ENCODE measurements at places on chromosomes 1 and 21.

- no peak for DNase-seq
These were observed 57.5 kb upstream of the PDC start for GRCh38 chr1:186518395-186518794.

- DNase-seq, result no peak
These were observed 54.8 kb downstream of the OSBPL9 start for GRCh38 chr1:51671527-51672325.

DNA sequence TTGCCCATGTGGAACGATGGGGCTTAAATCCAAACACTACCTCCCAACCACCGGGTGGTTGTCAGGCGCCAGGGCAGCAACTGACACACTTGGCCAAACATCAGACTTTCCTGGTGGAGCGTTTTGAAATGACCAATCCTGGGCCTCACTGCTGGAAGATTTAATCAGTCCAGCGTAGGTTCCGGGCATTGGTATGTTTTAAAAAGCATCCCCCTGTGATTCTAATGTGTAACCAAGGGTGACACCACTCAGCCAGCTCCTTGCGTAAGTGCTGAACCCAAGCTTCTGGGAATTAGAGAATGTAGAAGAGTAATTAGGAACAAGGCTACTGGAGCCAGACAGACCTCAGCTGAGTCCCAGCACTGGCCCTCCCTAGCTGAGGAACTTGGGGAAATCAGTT is 44.8 kb upstream of the KAZN start:
- DNase-seq, result no peak

DNA sequence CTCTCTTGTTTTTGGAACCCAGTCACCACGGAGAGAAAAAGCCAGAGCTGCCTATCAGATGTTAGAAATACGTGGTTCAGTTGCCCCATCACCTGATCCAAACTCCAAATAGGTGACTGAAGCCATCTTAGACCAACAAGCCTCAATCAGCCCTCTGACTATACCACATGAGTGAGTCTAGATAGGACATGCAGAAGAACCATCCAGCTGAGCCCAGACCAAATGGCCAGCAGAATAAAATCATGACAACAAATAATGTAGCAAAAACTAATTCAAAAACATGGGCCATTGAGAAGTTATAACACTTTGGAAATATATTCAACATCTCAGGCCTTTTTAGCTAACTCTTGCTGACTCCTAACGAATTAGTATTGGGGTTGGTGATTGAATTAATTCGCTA is 348.4 kb upstream of the C1orf87 start:
- DNase-seq, result no peak

- DNase-seq, result no peak
These were observed 36.2 kb downstream of the LPAR3 start for GRCh38 chr1:84856726-84857270.

DNA sequence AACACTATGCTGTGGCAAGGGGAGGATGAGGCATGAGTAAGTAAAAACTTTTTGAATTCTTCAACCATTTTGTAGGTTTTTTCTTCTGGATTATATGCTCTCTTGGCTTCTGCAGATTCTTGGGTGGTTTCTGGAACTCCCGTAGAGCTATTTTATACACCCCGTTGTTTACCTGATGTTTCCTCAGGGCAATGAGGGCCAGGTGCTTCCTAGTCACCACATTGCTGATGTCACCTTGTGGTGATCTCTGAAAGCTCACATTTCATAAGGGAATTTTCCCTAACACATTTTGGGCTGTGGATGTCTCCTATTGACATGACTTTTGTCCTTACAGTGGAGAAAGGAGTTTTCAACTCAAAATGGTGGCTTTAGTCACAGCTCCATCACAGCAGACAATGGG is 356.6 kb downstream of the PLA2G4A start:
- no peak for DNase-seq

DNA sequence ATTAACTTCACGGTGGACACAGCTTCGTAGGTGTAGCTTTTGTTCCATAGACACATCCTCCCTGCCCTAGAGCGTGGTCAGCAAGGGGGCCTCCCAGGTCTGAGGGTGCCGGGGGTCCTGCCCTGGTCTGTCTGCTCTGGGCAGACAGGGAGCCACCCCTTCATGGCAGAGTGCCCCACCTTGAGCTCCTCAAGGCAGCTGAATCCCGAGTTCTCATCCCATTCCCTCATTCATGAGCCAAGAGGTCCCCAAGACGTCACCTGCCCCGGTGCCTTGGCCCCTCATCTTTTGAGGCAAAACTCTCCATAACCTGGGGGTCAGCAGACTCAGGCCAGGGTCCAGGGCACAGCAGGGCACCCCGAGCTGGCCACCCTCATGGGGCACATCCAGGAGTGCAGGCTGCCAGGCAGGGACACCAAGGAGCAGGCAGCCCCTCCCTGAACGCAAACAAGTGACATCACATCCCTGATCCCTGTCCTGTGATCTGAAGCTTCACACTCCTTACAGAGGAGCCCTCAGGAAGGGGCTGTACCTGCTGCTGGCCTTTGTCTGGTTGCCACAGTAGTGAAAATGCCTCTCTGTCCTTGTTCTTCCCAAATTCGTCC is 23.3 kb downstream of the UBASH3A start:
- no peak for DNase-seq

DNA sequence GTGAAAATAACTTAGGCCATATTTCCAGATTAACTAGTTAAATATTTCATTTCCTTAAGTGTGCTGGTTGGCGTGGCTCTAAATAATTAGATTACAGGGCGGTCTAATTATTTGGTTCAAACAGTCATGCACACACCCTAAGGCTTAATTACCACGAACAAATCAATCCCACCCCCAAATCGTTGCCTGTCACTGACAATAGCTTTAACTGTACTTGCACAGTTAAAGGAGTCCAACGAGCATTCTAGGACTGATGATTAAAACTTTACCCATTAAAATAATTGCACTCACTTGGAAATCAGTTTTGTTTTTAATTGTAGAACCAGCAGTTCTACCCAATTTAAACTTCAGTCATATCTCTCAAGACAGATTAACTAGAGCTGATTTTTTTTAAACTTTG is 1.5 kb upstream of the POU2F1 start:
- no peak for DNase-seq

- DNase-seq, result no peak
These were observed 442.5 kb downstream of the NEGR1 start for GRCh38 chr1:71839876-71840275.

DNA sequence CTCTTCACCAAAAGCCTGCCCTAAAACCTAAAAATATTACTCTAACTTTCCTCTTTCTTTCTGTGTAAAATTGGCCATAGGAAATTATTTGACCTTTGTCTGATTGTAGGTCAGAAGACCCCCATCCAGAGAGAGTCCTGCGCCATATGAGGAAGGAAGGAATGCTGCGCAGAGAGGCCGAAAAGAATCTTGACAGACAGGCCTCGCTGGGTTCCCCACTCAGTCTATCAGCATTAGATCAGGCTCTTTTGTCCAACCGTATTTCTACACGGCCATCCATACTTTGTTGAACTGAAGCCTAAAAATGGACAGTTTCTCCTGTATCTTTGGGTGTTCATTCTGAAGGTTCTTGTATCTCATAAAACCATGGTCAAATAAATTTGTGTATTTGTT is 4.3 kb upstream of the SLC30A2 start:
- no peak for DNase-seq

DNA sequence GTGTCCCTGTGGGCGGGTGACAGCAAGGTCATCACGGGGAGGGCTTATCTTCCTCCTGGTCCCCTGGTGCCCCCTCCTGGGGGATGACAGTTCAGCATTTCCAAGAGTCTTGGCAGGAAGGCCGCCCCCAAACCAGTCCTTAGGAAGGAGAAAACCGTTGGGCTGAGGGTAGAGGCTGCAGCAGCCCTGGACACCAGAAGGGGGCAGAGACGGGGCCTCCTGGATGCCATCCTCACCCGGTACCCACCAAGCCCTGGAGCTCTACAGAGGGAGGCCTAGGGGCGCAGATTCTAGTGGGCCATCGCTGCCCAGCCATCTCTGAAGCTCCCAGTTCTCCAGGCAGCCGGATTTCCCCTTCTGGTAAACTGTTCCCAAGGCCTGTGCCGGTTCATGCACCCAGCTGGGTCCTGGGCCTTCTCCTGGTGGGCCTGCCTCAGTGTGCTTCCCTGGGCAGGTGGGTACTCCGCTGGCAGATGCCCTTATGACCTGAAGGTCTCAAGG is 14.8 kb upstream of the ZNF669 start:
- DNase-seq, result no peak

DNA sequence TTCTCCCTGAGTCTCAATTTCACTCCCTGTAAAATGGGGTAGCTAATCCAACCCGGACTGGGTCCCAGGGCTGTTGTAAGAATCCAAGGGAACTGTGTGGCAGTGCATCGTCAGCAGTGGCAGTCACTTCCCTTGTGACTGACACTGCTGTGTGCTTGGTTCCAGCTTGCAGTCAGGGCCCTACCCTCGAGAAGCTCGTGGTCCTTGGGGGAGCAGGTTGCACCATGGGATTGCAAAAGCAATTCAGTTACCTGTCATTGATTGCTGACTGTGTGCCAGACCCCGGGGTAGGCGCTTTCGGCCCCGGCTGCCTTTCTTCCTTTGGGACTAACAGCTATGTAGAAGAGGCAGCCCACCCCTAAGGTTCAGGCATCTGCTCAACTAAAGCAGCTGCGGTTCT is 2.9 kb downstream of the PTPRF start:
- no peak for DNase-seq

GRCh38 chr1:197961933-197962332 is 44.8 kb downstream of the LHX9 start:
- no peak for DNase-seq

DNA sequence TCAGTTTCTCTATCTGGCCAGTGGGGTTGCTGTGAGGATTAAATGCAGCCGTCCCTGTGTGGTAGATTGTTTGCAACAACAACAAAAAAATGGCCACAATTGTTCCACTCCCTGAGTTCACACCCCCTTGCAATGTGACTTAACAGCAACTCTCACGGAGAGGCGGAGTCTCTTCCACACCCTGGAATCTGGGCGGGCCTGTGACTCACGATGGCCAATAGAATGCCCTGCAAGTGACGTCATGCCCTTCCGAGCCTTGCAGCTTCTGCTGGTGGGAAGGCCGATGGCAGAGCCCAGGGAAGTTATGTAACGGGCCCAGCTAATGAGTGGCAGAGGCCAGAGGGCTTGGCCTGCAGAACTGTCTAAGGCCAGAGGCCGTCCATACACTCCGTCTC is 87.9 kb downstream of the RIPK4 start:
- DNase-seq, result no peak

DNA sequence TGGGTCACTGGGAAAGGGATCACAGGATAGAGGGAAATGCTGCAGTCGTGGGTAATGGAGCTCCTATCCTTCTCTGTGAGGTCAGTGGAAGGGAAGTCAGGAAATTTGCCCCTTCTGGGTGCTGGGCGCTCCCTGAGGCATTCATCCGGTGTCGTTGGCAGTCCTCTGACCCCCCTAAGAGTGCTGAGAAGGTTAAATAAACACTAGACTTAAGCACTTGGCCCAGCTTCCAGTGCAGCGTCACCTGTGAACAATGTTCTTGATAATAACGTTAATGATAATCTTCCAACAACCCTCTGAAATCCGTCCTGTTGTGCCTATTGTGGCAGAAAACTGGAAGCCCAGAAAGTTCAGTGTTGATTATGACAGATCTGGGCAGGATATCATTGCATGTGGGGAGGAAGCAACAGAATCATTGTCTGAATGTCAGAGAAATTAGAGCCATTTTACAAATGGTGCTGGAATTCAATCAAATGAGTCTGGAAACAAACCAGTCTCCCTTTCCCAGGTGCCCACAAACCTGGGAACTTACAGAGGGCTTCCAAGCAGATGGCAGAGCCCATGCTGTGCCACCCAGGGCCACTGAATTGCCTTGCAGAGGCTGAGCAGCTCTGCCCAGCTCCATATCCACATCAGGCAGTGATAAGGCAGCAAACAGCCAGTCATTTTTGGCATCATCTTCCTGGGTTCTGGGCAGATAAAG is 216.8 kb downstream of the KAZN start:
- no peak for DNase-seq

DNA sequence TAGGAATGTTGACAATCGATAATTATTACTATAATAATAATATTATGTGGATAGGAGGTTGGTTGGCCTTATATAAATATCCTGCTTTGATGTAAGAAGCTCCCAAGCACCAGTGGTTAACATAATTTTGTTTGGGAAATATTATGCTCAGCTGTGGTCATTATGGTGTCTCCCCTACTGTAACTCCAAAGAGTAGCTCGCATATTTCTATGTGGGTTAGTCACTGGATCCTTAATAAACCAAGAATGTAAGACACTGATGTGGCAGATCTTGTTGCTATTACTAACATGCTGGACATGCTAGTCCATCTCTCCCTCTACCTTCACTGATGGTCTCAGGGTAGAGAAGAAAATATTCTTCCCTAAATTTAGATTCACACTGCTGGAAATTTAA is 79.2 kb upstream of the RALGPS2 start:
- DNase-seq, result no peak

- no peak for DNase-seq
These were observed 218.5 kb downstream of the PBX1 start for GRCh38 chr1:164777518-164777917.

DNA sequence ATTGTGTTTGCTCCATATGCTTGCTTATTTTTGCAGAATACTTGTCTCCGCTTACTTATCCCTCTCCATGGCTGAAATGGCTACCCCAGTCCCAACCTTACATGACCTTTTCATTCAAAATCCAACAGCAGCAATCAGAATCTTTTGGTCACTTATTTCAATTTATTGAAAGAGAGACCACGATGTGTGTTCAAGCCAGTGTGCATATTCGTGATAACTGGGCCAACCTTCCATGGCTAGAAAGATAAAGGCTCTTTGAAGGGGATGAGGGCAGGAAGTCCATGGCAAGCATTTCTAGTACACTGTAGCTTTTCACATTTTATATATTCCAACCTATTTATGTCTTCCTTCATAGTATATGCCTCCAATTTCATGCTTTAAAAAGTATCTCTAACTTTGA is 23.1 kb downstream of the HSD11B1 start:
- no peak for DNase-seq

- no peak for DNase-seq
These were observed 33.6 kb downstream of the SLC37A1 start for GRCh38 chr21:42547001-42547905.

- DNase-seq, result no peak
These were observed 40.6 kb upstream of the LBR start for GRCh38 chr1:225468270-225469020.

GRCh38 chr1:53678046-53678445 is 60.9 kb downstream of the GLIS1 start:
- no peak for DNase-seq

DNA sequence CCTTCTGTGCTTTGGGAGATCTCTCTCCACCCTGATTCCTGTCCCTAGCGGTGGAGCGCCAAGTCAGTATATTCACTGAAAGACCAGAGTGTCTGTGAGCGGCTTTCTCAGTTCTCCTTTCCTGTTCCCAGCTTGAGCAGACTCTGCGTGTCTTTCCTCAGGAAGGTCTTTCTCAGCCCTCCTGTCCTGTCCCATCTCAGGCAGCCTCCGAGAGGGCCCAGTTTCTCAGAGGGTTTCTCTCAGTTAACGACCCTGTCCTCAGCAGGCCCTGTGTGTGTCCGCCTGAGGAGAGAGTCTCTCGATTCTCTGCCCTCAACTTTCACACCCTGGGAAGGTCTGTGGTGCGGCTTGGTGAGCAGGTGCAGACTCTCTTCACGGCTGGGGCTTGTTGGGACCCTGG is 34.0 kb upstream of the CHIT1 start:
- no peak for DNase-seq
